ENCODE measurements at places on chromosomes 5 and 9.

GRCh38 chr5:177535125-177535524 is 18.4 kb upstream of the DDX41 start:
- no peak for DNase-seq

- no peak for DNase-seq
These were observed 311.7 kb upstream of the ZNF608 start for GRCh38 chr5:125057912-125058826.

GRCh38 chr9:135561391-135562234 is at the start of gene PAEP:
Gene PAEP (plus strand): TSS chr9:135561756.
- no peak for DNase-seq

DNA sequence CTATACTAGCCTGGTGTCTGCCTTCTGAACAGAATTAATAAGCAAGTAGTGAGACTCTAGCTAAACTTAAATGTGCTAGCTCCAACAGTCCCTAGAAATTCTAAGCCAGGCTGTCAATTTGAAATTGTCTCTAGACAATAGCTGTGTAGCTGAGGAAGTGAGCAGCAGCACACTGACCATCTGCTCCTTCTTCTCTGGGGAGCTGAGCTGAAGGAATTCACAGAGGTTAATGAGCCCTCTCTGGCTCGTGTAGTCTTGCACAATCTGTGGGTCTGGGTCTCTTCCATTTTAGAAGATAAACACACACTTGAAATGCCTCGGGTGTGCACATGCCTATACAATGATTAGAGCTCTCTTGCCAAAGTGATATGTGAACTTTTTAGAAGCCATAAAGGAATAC is 63.5 kb upstream of the BARX1 start:
- no peak for DNase-seq

- no peak for DNase-seq
These were observed 119.5 kb downstream of the HMHB1 start for GRCh38 chr5:143931476-143931875.

DNA sequence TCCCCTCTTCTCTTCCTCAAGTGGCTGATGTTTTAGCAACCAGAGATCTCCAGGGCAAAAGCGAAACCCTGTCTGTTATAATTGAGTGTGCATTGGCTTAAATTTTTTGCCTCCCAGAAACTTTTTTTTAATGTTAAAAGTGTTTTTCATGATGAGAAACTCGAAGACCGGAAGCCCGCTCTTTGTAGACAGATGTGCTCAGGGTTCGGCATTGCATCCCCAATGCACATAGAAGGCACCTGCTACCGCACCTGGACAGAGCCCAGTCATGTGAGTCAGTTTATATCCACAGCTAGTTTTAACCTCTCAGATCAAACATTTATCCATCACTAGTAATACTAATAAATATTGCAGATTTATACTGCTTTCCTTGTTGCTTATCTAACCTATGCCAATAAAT is 19.5 kb upstream of the NADK2 start:
- no peak for DNase-seq

DNA sequence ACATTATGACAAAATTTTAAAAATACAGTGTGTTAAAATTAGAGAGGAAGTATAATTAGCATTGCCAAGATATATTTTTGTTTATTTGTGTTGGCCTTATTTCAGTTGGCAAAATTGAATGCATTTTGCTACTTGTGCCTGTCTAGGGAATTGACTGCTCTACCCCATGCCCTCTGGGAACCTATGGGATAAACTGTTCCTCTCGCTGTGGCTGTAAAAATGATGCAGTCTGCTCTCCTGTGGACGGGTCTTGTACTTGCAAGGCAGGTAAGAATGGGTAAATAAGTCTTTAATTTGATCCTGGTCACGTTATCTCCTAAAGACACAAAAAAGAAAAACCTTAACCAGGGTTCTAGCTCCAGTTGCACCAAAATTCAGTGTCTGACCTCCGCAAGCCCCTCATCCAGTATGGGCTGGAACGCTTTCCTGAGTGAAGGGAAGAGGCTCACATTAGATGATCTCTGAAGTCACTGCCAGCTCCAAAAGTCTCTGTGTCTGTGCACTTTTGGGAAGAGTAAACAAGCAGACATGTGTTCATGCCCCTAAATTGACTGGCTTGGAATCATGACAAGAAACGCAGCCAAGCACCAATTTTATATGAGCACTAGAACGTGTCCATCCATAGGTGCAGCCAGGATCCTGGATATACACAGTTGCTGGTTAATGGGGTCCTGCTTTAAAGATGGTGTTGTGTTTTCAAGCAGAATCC is 98.3 kb upstream of the PRRC1 start:
- no peak for DNase-seq

DNA sequence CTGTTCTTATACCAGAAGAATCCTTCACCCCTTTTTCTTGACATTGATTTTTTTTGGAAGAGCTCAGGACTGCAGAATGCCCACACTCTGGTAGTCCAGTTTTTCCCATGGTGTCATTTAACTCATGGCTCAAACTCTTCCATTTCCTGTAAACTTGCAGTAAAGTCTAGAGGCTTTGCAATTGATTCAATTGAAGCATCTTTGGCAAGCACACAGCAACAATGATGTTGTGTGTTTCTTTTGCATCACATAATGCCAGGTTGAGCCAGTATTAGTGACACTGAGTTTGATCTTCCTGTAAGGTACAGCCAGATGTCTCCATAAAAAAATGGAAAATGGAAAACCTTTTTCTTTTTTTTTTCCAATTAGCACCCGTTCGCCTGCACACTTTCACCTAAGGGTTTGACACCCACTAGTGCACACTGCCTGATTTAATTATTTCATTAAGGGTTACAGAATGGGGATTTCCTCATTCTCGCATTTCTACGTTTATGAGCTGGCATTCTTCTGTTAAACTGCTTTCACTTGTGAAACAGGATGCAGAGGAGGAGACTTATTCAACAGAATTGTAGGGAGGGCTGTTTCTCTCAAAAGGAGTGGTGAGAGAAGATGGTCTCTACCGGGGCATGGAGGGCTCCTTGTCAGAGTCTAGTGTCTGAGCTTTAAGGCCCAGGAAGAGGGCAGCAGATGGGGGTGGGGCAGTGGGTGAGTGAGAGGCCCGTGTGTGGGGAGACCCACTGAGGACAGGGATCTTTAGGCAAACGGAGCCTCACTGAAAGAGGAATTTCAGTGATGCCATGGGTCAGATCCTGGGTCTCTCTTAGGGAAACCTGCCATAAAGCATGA is 2.2 kb upstream of the S1PR3 start:
- DNase-seq = no peak

All from NCI-H1436 treated with DMSO at 0.1 percent for 48 hours (cell line).